ENCODE measurements at places on chromosomes 11 and 22.

DNA sequence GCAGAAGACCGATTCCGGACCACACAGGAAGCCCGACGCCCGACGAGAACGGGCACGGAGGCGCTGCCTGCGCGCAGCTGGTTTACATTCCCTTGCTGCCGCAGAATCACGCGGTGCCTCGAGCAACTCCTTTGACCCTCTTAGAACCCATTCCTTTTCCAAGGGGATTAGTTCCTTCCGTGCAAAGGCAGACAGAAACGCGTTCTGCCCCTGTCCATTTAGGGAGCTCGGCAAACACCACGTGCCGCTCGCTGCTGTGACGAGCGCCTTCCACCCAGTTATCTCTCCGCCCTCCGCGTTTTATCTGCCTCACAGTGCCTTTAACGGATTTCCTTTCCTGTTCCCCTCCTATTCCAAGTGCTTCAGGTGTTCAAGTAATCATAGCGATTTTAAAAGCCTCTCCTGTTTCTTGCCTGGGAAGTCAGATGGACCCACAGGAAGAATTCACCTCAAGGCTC is 24.1 kb upstream of the MICAL3 start:
- DNase-seq: no peak

DNA sequence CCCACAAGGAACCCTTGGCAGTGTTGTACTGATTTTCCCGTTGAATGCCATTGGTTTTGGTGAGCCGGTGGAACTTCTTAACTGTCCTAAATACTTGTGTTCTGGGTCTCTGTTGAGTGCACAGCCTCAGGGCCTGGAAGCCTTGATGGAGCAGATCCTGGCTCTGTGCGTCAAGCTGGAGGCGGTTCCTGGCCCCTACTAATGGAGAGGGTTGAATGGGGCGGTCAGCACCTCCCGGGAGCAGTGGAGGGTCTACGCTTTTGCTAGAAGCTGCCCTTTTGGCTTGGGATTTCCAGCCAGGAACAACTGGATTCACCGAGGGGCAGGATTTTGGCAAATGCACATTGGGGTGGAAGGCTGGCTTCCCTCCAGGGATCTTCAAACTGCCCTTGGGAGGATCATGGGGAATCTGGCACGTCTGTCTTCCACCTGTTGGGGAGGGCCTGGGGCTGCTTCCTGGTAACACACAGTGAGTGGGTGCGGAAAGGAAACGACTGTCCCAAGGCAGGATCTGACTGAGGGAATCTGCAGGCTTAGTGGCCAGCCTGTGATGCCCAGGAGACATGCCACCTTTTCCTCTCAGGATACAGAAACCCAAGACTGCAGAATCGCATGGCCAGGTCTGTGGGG is 6.9 kb upstream of the OSBPL5 start:
- no peak for DNase-seq

GRCh38 chr11:77510851-77511250 is 37.0 kb upstream of the PAK1 start:
- DNase-seq: no peak

DNA sequence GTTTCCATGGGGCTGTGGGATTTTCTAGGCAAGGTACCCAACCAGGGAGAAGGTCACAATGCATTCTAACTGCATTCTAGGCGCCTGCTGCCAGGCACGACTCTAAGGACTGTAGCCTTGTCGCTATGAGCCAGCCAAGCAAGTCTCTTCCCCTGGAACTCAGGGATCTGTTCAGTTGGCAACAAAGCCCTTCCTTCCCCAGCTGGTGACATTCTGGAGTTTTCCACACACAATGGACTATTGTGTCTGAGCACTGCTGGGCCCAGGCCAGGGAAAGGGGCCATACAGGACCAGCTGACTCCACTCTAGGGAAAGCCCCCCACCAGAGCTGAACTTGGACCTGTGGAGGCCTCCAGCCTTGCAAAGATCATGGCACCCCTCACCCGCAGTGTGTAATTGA is 116.8 kb downstream of the RRAS2 start:
- no peak for DNase-seq

- peak; percentile 27 for DNase-seq
Measured at GRCh38 chr11:10606536-10607208, 38.2 kb upstream of the LYVE1 start.

GRCh38 chr11:5691964-5692361 is 2.4 kb downstream of the TRIM22 start:
- no peak for DNase-seq

- DNase-seq: no peak
Measured at GRCh38 chr11:77316733-77317342, 15.4 kb upstream of the GDPD4 start.

- DNase-seq: no peak
Measured at GRCh38 chr22:46057246-46058090, 80.5 kb upstream of the WNT7B start.

Data from CD4-positive, alpha-beta T cell treated with Interleukin-1 beta for 1 hour (primary cell).